Stimulated activated naive CD4-positive, alpha-beta T cell (primary cell): ENCODE measurements at places on chromosomes 11 and 22.
A peak's percentile ranks its signal among the peaks of the same experiment; 100 is the strongest.

DNA sequence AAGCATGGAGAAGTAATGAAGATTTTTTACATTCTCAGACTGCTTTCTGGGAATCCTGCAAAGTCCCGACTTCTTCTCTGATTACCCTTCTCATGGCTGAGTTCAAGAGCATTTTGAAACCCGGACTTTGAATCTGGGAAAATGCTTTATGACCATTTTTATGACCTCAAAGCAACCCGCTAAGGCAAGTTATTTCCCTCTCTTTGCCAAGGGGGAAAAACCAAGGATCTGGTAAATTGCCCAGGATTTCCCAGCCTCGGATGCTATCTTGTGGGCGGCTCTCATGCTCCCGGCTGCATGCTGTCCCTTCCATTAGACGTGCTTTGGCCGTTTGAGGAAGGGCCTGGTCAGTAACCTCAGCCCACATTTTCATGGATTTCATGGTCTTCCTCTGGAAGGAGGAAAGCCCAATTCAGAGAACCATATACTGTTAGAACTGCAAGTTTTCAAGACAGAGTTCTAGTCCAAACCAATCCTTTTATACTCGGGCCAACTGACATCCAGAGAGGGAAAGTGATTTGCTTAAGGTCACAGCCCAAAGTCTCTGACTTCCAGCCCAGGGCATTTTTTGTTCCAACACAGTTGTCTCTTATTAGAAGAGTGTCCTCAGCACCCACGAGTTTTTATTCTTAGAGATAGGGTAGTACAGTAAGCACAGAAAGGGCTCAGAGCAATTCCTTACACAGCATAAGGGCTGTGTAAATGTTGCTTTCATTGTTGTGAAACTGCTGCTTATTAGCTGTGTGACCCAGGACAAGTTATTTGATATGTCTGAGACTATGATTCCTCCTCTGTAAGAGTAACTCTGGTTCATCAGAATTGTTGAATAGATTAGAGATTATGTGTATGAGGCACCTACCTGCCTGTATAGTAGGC lies 77.4 kb downstream of the NAV2 start:
- DNase-seq, result no peak

DNA sequence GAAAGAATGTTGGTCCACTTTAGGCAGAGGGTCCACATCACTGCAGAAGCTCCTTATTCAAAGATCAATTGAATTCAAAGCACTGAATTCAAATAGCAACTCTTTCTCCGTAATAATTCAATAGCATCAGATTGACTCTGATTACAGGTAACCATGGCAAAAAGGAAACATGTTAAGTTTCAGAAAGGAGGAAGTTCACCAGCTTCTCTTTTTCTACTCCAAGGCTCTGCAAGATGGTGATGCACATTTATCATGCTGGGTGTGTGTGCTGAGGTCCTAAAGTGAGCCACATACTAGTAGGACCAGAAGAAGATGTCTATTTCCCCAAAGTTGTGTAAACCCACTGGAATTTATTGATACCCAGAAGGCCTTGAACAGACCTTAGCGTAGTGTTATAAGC lies 18.0 kb upstream of the DRD2 start:
- DNase-seq, result no peak

- DNase-seq, result no peak
These were observed 18.4 kb upstream of the RAPSN start for GRCh38 chr11:47467357-47467756.

DNA sequence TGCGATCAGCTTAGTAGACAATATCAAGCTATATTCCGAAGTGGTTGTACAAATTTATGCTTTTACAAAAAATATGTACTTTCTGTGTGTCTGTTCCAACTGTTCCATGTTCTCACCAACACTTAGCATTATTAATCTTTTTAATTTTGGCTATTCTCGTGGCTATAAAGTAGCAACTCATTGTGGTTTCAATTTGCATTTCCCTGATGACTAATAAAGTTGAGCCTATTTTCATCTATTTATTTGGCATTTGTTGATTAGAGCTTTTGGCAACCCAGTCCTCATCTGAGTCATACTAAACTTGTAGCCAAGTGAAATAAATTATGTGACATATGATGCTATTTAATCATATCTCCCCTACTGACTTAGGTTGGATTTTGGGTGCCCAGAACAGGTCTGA lies 115.9 kb downstream of the FBXO7 start:
- DNase-seq, result no peak

- no peak for DNase-seq
These were observed 75.7 kb upstream of the MYO18B start for GRCh38 chr22:25666308-25666707.

DNA sequence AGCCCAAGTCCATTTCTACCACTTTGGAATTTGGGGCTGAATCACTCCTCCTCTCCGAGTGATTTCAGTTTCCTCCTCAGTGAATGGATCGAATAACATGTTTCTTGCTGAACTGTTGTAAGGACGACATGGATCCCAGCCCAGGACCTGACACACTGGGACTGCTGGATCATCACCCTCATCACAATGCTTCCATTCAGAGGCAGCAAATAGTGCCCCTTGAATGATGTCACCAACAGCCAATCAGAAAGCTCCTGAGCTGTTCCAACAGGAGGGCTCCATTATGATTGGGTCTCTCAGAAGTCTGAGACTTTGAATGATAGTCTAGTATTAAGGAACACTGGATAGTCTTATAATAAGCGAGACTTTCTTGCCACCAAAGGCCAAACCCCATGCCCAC lies 158.9 kb downstream of the MYO18B start:
- no peak for DNase-seq

DNA sequence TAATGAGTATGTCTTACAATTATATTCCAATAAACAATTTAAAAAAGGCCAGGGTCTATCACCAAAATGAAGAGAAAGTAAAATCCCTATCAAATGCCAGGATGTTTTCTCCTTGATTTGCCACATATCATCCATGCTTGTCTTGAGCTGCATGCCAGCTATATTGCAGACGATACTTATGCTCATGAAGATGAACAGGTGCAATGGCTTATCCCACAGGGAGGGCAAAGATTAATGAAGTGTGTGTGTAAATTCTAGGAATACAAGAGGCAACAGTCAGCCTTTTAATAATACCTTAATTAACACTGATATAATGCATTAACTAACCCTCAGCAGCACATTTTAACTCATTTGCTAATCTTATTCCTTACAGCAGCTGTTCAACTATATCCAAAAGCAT lies 850.5 kb downstream of the KCNA4 start:
- DNase-seq, result no peak

- peak; percentile 10 for DNase-seq
These were observed at the start of gene LARGE2 for GRCh38 chr11:45922425-45923082. TSS of gene LARGE2 (plus strand) at chr11:45922656. CDS start at chr11:45922883, 227 bp downstream.

GRCh38 chr11:8080674-8081590 lies at the start of gene TUB:
TSS of gene TUB (plus strand) at chr11:8081211. CDS start at chr11:8081511, 300 bp downstream.
- DNase-seq, result no peak

- DNase-seq, result no peak
These were observed 22.9 kb downstream of the SDHAF2 start for GRCh38 chr11:61452825-61453224.

GRCh38 chr11:29280452-29280851 lies 736.4 kb downstream of the KCNA4 start:
- no peak for DNase-seq

- no peak for DNase-seq
These were observed 891.2 kb downstream of the KCNA4 start for GRCh38 chr11:29125606-29126005.

- DNase-seq, result no peak
These were observed 161.8 kb upstream of the GRK3 start for GRCh38 chr22:25402501-25403283.

GRCh38 chr11:118436639-118437207 lies 431 bp downstream of the KMT2A start:
- DNase-seq, result no peak

DNA sequence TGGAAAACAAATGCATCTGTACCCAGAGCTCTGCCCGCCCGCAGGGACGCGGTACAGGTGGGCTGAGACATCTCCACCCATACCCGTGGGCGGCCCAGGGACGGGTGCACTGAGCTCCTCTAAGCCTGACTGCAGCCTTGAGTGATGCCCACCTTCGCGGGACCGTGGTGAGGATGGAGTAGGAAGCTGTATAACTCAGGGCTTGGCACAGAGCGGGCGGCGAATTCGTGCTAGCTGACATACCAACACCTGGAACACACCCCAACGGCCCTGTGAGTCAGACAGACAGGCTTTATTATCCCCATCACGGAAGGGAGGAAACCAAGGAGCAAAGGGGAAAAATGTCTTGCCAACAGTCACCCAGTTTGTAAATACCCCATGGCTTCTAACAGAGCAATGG lies 61.9 kb downstream of the SMCO4 start:
- no peak for DNase-seq

DNA sequence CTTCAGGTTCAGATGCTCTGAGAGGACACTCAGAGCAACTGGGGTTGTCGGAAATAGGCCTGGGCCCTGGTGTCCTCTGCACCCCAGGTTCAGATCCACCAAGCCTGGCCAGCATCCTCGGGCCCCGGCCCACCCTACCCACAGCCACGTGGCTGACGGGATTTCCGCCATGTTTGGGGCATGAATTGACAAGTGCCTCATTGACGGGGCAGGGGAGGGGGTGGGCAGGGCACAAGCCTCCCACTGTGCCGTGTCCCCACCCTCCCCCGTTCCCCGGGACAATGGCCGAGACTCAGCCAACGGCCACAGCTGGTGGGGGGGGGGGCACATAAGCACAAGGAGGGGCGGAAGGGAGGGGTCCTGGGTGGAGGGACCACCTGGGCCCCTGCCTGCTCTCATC lies 8.5 kb downstream of the MYRF start:
- no peak for DNase-seq

- no peak for DNase-seq
These were observed 723 bp downstream of the HSCB start for GRCh38 chr22:28742562-28742962.

DNA sequence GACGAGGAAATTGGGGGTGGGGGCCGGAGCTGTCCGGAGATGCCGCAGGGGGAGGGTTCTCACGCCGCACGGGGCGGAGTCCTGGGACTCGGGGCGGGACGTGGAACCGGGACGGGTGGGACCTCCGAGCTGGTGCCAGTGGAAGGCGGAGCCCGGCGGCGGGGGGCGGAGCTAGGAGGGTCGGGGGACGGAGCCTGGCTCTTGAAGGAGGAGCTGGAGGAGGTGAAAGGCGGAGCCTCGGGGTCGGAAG lies 271 bp downstream of the FKBP2 start:
- peak; percentile 100 for DNase-seq

- no peak for DNase-seq
These were observed 11.6 kb downstream of the LRRC32 start for GRCh38 chr11:76658651-76659650.

DNA sequence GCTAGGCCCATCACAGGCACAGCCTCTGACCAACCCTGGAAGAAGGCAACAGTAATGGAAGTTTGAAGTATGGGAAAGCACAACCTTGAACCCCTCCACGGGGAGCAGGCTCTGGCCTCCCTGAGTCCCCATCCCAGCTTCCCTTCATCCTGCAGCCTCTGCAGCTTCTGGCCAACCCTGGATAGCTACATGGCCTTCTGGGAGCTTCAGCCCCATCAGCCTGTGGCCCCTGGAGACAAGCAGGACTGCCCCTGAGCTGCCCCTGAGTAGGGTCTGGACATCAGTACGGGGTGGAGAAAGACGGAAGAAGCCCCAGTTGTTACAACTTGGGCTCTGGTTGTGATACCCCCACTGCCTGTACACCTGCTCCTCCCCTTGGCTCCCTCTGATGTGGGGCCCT lies 113.8 kb upstream of the CD82 start:
- DNase-seq, result no peak

- DNase-seq, result no peak
These were observed 195.7 kb downstream of the TBC1D22A start for GRCh38 chr22:46958191-46958590.

GRCh38 chr11:131099013-131099412 lies 182.7 kb upstream of the SNX19 start:
- DNase-seq, result no peak

DNA sequence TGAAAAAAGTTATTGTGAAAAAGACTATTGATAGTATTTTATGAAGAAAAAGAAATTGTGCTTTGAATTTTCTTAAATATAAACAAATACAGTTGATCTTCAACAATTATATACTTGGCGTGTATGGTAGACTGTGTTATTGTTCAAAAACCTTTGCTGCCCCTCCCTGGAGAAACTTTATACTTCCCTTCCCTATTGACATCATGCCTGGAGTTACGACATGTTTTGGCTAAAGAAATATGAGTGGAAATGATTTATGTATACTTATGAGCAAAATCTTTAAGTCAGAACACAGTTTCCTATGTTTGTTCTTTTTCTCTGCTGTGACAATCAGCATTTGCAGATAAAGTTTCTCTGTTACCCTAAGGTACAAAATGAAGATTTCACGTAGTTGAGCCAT lies 243.8 kb downstream of the TMEM135 start:
- DNase-seq, result no peak

- DNase-seq, result no peak
These were observed 1070.3 kb downstream of the JRKL start for GRCh38 chr11:97460091-97460490.

- DNase-seq, result no peak
These were observed 30.8 kb upstream of the ALDH3B2 start for GRCh38 chr11:67705264-67705663.

DNA sequence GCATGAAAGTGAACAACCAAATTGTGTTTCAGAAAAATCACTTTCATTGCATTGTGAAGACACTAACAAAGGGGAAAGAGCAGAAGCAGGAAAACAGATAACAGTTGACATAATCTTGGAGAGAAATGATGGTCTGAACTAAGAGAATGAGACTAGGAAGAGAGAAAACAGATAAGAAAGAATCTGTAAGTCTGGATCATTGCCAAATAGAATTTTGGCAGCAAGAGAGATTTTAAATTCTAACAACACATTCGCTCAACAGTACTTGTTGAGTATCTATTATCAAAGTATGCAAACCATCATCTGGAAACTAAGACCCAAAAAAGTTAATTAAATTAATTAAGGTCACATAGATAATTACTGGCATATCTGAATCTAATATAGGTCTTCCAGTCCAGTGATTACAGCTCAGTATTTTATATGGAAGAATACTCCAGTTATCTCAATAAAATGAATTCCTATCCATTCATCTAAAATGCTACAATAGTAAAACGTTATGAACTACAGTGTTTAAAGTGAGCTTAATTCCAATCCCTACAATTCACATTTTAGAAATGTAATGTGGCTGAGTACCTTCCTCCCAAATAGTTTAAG lies 166.7 kb upstream of the FAT3 start:
- DNase-seq, result no peak

GRCh38 chr11:106961048-106961447 lies 57.2 kb downstream of the GUCY1A2 start:
- DNase-seq, result no peak

GRCh38 chr11:61841636-61842527 lies 13.8 kb downstream of the FADS2 start:
- DNase-seq, result no peak

DNA sequence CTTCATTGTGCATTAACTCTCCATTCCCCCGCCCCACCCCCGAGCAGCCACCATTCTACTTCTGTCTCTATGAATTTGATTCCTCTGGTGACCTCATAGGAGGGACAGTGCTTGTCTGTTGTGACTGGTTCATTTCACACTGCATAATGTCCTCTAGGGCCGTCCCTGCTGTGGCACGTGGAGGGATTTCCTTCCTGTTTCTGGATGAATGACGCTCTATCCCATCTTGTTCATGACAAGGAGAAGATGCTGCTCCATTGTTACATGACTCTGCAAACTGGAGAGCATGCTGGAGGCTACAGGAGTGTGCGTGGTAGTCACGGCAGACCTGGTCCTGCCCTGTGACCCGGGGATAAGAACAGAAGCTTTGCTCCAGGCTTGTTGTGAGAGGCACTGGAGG lies 61.3 kb downstream of the RTL6 start:
- no peak for DNase-seq
